Fibroblast of the aortic adventitia (primary cell): ENCODE measurements at places on chromosomes 5 and 9. TPM values are rescaled to one million over a fixed set of nuclear protein-coding genes. Genes with fewer than 3 reads are reported as not detected.

- peak; percentile 45 for DNase-seq
Measured at GRCh38 chr5:103849934-103850333, 287.3 kb upstream of the NUDT12 start.

DNA sequence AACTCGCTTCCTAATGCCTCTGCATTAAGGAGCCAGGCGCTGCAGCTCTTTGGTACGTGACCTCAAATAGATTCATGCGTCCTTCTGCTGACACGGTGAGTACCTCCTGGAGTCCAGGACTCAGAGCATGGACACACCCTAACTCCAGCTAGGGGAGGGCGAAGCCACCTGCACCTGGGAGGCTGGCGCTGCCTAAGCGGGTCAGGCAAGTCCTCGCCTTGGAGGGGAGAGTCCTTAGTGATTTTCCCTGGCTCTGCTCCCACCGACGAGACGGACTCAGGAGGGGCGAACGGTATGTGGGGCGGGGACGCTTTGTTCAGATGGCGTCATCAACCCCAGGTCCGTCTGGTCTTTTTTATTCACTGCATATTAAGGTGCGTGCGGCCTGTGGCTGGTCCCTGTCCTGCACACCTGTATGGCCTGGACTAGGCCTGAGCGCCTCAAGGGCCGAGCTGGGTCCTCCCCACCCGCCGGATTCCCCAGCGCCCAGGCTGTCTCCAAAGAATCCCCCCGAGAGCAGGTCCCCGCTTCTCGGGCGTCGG, 50.3 kb downstream of the NSUN2 start:
- DNase-seq: no peak

DNA sequence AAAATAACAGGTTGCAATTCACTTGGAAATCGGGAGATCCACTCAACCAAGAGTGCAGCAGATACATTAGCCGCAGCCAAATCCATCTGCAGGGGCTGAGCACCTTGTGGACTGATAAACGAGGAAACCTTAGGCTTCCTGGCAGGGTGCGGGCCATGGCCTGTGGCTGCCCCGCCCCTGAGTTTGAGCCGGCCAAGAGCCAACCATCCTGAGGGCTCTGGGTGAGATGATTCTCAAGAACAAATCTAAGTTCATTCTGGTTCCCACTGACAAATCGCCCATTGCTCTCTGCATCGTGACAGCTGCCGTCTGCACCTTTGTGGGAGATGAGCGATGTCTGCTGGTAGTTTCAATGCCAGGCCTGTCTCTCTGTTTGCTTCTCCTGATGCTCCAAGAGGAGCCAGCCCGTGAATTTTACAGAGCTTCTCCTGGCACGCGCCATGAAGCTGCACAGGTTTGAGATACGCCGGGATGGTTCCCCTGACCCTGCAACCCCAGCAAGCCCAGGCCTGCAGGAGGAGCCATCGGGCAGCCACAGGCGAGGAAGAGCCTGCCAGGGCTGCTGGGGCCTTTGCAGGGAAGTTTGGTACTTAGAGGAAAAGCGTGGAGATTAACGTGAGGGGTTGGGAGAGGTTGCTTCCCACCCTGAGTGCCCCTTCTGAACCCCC, 154.0 kb downstream of the OLFM1 start:
- DNase-seq: no peak

GRCh38 chr5:116038817-116039216, 6.5 kb downstream of the ARL14EPL start:
- no peak for DNase-seq

OR1J2 gene
- total RNA-seq: 1.6 TPM in 1 of 2 replicates, not detected in the other

PRDM9 gene
- total RNA-seq: not detected in 2 replicates

GRCh38 chr5:177601126-177601525, 1.2 kb downstream of the B4GALT7 start:
- no peak for DNase-seq

DNA sequence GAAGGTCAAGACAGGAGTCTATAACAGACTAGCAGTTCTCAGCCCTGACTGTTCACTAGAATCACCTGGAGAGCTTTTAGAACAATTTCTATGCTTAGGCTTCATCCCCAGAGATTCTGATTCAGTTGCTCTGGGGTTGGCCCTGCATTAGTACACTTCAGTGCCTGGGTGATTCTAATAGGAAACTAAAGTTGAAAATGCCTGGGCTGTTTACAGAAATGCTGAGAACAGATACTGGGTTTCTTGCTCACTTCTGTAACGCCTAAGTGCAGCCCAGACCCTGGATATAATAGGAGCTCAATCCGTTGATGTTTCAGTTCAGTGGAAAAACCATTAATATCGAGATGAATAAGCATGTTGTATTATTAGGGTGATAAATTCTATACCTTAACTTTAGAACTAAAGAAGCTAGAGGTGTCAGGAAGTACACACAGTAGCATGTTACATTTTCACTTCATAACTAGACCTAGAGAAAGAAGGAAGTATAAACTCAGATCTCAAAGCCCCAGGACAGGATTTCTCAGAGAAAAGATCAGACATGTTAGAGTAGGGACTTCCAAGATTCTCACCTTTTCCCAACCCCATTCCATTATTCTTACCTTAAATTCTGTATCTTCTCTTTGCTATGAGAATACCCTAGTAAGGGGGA, 20.4 kb downstream of the HAVCR2 start:
- no peak for DNase-seq

PCDHGC5 gene
- 7.0 and 10.5 TPM in 2 replicates for total RNA-seq

- no peak for DNase-seq
Measured at GRCh38 chr9:20244271-20244670, 378.0 kb downstream of the MLLT3 start.

- DNase-seq: no peak
Measured at GRCh38 chr5:157558681-157559080, 16.9 kb downstream of the ADAM19 start.

DNA sequence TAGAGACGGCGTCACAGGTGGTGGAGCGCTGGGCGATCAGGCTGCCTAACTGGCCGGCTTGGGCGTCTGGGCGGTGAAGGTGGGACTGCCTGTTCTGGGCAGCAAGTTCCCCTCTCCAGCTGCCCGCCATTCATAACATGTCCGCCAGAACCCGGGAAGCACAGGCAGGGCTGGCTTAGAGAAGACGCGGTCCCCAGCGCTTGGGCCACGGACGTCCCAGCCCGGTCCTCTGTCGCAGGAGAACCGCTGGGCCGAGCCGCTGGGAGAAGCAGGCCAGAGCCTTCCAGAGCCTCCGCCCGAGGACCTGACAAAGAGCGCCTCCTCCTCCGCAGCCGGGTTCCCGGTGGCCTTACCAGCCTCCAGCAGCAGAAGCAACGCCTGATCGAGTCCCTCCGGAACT, 15.2 kb upstream of the HAND1 start:
- DNase-seq: no peak

GRCh38 chr9:18452276-18452675, 21.7 kb upstream of the ADAMTSL1 start:
- peak; percentile 59 for DNase-seq

- DNase-seq: no peak
Measured at GRCh38 chr5:1751864-1752822, 47.5 kb downstream of the MRPL36 start.

DNA sequence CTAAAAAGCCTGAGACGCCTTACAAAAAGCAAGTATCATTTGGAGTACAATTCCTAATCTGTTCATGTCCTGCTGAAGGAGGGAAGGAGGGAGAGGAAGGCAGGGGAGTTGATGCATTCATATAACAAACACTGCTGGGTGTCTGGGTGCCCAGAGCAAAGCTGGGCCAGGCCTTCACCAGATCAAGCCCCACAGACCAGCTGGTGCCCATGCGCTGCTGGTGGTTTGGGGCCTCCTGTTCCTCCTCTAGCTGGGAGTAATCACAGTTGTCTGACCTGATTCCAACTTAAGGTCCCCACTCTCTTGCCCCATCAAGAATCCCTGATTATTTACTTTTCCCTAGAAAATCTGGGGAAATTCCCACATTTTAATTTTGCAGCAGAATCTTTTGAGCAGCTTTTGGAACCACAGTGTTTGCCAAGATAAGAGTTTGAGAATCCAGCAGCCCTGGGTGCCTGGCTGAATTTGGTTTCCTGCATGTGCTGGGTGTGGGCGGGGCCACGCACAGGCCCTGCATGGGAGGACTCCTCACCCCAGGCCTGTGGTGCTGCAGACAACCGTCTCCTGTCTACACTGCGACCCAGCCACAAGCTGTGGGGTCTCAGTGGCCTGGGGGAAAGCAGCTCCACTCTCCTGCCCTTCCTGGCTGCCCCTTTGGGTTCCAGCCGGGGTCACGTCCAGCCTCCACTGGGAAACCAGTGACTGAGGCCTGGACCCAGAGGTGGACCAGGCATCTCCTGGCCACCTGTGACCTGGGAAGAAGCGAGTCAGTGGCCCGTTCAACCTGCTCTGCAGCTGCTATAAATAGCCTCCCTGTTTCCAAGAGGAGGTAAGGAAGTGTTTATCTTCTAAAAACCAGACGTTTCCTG, 47.5 kb downstream of the NEURL1B start:
- DNase-seq: peak; percentile 65

DNA sequence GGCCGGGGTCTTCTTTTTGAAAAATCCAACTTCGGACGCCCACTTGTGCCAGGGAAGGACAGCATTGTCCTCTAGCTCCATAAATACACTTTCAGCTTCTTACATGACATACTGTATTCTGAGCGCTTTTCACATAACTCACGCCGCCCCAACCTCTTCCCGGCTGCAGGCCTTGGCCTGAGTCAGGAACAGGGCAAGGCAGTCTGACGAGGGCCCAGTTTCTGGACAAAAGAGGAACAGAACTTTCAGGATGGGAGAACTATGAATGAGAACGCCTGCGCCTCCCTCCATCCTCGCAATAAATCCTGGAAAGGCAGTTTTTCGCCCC, 650 bp downstream of the DCTN4 start:
- DNase-seq: no peak

PLGRKT gene
- 6.5 and 25.8 TPM in 2 replicates for total RNA-seq

DNA sequence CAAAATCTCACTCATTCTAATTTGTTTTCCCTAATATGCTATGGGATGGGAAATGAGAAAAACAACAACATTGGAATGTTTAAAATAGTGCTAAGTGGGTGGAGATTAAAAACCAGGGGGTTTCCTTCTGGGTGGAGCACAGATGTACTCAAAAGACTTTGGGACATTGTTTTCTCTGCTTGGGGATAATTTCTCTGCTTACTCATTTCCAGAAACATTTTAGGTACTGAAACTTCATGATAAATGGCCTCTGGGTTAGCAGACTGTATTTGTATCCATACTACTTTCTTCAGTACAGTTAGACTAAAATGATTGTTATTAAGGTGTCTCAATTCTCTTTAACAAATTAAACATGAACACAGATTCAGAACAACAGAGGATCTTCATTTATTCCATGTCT, 17.4 kb downstream of the ELOVL7 start:
- no peak for DNase-seq

DNA sequence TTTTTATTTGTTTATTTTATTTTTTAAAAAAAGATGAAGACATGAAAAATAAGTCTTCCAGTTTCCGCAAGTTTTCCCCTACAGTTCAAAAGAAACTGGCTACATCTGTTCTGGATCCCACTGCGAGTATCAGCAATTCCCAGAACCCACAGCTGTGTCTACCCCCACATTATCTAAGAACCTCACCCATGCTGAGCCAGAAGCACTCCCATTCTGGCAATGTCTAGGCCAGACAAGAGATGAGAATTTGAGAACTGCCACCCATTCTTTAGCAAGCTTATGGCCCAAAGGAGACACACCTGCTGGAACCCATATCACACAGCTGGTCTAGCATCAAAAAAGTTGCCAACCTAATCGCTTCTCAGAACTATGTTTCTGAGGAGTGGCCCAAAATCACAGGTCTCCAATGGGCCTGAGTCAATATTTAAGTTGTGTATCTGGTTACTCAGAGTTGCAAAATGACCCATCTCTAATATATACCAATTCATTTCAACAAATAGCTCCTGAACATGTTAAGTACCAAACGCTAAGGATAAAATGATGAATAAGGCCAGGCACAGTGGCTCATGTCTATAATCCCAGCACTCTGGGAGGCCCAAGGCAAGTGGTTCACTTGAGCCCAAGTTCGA, 27.1 kb downstream of the MTMR12 start:
- no peak for DNase-seq

- no peak for DNase-seq
Measured at GRCh38 chr9:74697535-74697934, 190.2 kb downstream of the TRPM6 start.

DNA sequence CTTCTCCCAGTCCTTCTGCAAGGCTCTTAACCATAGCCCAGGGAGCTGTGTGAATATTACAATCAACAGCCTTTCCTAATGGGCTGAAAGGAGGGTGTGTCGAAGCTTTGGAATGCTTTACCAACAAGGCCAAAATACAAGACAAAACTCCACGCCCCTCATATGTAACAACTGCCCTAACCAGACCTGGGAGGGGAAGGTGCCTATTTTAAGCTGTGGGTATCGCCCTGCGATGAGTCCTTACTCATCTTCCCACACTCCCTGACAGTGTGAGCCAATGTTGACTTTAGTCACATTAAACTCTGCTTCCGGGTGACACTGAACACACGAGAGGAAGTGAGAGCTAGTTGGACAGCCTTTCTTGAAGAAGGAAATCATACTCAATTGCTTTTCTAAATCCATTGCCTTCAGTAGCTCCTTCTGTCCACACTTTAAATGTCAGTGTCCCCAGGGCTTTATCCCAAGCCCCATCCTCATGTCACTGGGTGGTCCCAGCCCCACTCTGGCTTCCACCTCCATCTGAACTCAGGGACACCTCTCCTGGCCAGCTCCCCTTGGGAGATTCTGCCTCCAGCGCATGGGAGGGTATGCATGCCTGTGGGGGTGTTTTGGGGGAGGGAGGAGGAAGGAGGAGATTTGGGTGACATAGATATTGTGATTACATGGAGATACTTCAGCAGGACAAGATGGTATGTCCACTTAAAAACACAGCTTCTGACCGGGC, 6.5 kb upstream of the TBC1D9B start:
- DNase-seq: peak; percentile 36

- DNase-seq: peak; percentile 70
Measured at GRCh38 chr9:70410368-70410767, 4.1 kb downstream of the KLF9 start.

- peak; percentile 57 for DNase-seq
Measured at GRCh38 chr5:96823900-96824380, 16.2 kb upstream of the ERAP1 start.

DNA sequence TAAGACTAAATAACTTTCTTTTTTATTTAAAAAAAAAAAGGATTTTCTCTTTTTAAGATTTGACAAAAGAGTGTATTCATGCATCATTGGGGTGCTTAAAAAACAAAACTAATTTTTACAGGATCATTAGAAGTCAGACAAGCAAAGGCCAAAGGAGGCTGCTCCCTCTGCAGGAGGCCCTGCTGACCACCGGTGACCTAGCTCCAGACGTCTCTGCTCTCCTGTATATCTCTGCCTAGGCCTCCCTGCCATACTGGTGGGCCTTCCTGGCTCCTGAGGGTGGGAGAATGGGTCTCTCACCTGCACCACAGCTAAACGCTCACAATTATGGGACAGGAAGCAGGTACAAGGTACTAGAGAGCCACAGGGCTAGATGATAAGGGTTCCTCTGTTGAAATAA, 36.6 kb downstream of the CSF2 start:
- DNase-seq: no peak
